ENCODE measurements at places on chromosomes 4 and X.

- no peaks in the 10 kb centered on the region for H3K36me3 ChIP-seq
- no peak for DNase-seq
- H3K27ac ChIP-seq = no peak overlapping the region
- H3K4me1 ChIP-seq = no peaks in the 10 kb centered on the region
Measured at GRCh38 chr4:16261313-16261878, 35.1 kb upstream of the TAPT1 start.

DNA sequence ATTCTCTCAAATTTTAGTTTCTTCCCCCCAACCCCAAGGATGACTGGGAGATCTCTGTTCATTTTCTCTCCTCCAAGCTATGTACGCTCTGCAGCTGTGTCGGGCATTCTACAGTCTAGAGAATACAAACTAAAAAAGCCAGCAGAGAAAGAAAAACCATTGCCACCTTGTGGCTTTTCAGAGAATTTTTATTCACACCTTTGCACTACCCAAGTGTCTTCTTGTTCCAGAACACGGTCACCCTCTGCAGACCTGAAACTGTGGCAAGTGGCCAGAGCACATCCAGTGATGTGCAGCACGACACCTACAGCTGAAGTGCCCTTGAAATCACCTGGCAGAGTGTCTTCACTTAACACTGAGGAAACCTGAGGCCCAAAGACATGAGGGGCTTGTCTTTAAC is 68.6 kb downstream of the CHST7 start:
- peaks cover 17% of the 10 kb centered on the region for H3K4me1 ChIP-seq
- H3K36me3 ChIP-seq = no peaks in the 10 kb centered on the region
- DNase-seq = peak; percentile 2
- no peak overlapping the region for H3K27ac ChIP-seq
- H3K27me3 ChIP-seq = no peaks in the 10 kb centered on the region

GRCh38 chr4:38600575-38600974 is 63.4 kb upstream of the KLF3 start:
- no peaks in the 10 kb centered on the region for H3K36me3 ChIP-seq
- H3K27ac ChIP-seq = no peak overlapping the region
- H3K4me3 ChIP-seq = no peak overlapping the region
- DNase-seq = no peak

GRCh38 chr4:109967798-109968520 is 55.3 kb downstream of the EGF start:
- no peaks in the 10 kb centered on the region for H3K36me3 ChIP-seq
- peaks cover 3% of the 10 kb centered on the region for H3K27me3 ChIP-seq
- H3K27ac ChIP-seq = no peak overlapping the region

DNA sequence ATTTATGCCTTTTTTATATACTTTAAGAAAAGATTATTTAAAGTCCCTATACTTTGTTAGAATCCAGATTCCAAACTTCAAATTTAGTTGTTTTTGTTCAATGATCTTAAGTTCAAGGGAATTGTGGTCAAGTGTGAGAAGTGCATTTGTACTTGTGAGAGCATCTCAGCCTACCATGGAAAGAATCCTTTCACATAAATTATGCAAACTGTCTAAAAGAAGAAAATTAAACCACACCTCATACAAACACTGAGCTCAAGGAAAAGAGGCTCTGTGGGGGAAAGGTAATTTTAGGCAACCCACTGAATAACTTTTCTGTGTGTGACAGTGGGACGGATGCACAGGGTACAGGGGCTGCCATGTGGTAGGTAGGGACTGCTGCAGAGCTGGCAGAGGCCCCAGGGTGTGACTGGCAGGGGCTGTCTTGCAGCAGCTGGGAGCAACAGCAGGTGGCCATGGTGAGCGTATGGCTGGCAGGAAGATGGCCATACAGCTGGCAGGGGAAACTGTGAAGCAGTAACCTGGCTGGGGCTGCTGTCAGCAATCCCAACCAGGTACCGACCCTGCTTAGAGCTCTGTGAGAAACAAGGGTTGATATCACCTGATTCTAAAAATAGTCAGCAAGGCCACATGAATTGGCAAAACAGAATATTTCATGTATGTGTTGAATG is 130.6 kb downstream of the UGT8 start:
- no peak overlapping the region for H3K4me3 ChIP-seq
- H3K4me1 ChIP-seq = no peaks in the 10 kb centered on the region
- H3K27ac ChIP-seq = no peak overlapping the region

GRCh38 chr4:175419236-175419718 is 392.8 kb downstream of the GPM6A start:
- peaks cover 88% of the 10 kb centered on the region for H3K4me1 ChIP-seq
- H3K36me3 ChIP-seq = peaks cover 11% of the 10 kb centered on the region
- no peaks in the 10 kb centered on the region for H3K27me3 ChIP-seq
- H3K4me3 ChIP-seq = peak overlapping the region; percentile 62
- DNase-seq = peak; percentile 89

GRCh38 chr4:153438916-153439756 is 27.0 kb upstream of the TMEM131L start:
- H3K36me3 ChIP-seq = no peaks in the 10 kb centered on the region
- no peaks in the 10 kb centered on the region for H3K4me1 ChIP-seq
- no peak for DNase-seq
- peaks cover 4% of the 10 kb centered on the region for H3K27me3 ChIP-seq
- no peak overlapping the region for H3K4me3 ChIP-seq
- H3K27ac ChIP-seq = no peak overlapping the region

DNA sequence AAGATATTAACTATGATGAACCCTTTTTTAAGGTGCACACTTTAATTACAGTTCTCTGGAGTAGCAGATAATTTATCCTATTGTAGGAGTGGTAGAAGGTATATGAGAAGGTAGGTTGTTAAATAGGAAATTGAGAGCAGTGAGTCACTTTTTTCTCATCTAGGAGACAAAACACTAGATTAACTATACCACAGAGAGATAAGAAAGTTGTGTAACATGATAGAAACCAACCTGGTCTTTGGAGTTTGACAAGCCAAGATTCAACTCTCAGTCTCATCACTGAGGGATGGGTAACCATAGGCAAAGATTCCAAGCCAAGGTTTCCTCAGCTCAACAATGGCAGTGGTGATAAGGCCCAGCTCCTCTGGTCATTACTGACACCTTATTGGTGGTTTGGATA is 104.0 kb downstream of the MAD2L1 start:
- H3K27ac ChIP-seq = no peak overlapping the region
- H3K4me1 ChIP-seq = no peaks in the 10 kb centered on the region
- no peaks in the 10 kb centered on the region for H3K27me3 ChIP-seq
- H3K4me3 ChIP-seq = no peak overlapping the region

GRCh38 chr4:76407440-76408119 is 13.4 kb downstream of the CCDC158 start:
- H3K4me3 ChIP-seq = no peak overlapping the region
- no peaks in the 10 kb centered on the region for H3K36me3 ChIP-seq
- H3K27me3 ChIP-seq = peaks cover 38% of the 10 kb centered on the region
- DNase-seq = no peak

- no peak for DNase-seq
- H3K36me3 ChIP-seq = no peaks in the 10 kb centered on the region
- peaks cover 12% of the 10 kb centered on the region for H3K4me1 ChIP-seq
- H3K27ac ChIP-seq = no peak overlapping the region
Measured at GRCh38 chr4:15725608-15726007, 22.7 kb downstream of the BST1 start.

- H3K27me3 ChIP-seq = peaks cover 2% of the 10 kb centered on the region
- peaks cover 28% of the 10 kb centered on the region for H3K4me1 ChIP-seq
- DNase-seq = peak; percentile 71
Measured at GRCh38 chr4:123564758-123565346, 168.3 kb downstream of the SPRY1 start.

DNA sequence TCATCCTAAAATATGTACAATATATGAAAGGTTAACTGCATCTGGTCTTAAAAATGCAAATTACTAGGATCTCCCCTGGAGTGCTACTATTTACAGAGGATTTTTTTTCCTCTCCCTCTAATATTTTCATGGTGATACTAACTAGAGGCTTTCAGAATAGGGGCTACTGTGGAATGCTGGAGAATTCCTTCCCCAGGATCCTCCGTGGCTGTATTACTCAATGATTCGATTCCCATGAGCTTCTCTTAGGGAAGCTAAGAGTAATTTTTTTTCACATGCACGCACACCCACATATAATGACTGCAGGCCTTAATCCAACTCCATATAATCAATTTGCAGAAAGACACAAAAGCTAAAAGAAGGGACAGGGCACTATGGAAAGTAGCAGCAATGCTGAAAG is 184.7 kb downstream of the ARHGAP6 start:
- H3K27me3 ChIP-seq = peaks cover 8% of the 10 kb centered on the region
- no peak overlapping the region for H3K4me3 ChIP-seq
- H3K4me1 ChIP-seq = no peaks in the 10 kb centered on the region
- no peak for DNase-seq

DNA sequence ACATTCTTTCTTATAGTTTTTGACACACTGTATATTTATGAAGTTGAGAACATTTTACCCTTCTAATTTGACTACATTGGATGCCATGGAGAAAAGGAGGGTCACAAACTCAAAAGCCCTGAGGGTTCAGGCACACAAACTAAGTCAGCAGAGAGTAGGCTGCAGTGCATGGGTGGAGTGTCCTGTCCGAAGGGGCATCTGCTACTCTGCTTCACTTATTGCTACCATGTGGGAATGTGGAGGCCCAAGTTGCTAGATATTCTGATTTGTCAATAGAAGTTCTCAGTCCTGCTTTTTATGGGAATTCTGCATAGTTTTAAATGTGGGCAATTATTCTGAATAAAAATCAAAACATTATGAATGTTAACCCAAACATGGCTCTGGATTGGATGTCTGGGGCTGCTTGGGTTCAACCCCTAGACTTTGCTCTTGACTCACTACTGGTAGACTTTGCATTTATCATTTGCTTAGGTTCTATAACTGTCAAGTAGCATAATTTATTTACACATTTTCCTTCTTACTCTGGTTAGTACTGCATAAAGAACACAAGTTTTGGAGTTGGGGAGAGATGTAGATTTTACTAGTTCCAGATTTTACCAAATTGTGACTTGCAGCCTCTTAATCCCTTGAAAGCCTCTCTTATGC is 255.1 kb downstream of the SPRY1 start:
- no peaks in the 10 kb centered on the region for H3K27me3 ChIP-seq
- no peak overlapping the region for H3K27ac ChIP-seq
- no peak overlapping the region for H3K4me3 ChIP-seq
- peaks cover 32% of the 10 kb centered on the region for H3K4me1 ChIP-seq
- DNase-seq = no peak

GRCh38 chr4:86818841-86819240 is 30.3 kb downstream of the SLC10A6 start:
- H3K27ac ChIP-seq = no peak overlapping the region
- no peak for DNase-seq
- no peak overlapping the region for H3K4me3 ChIP-seq
- H3K27me3 ChIP-seq = peaks cover 2% of the 10 kb centered on the region
- peaks cover 49% of the 10 kb centered on the region for H3K4me1 ChIP-seq

- no peak for DNase-seq
- H3K27me3 ChIP-seq = peaks cover 1% of the 10 kb centered on the region
- H3K4me1 ChIP-seq = no peaks in the 10 kb centered on the region
- H3K36me3 ChIP-seq = no peaks in the 10 kb centered on the region
- H3K4me3 ChIP-seq = no peak overlapping the region
- no peak overlapping the region for H3K27ac ChIP-seq
Measured at GRCh38 chr4:85113706-85114105, 147.2 kb upstream of the WDFY3 start.

GRCh38 chr4:106329041-106329618 is 12.8 kb downstream of the AIMP1 start:
- peaks cover 18% of the 10 kb centered on the region for H3K4me1 ChIP-seq
- H3K27me3 ChIP-seq = no peaks in the 10 kb centered on the region
- H3K4me3 ChIP-seq = no peak overlapping the region

DNA sequence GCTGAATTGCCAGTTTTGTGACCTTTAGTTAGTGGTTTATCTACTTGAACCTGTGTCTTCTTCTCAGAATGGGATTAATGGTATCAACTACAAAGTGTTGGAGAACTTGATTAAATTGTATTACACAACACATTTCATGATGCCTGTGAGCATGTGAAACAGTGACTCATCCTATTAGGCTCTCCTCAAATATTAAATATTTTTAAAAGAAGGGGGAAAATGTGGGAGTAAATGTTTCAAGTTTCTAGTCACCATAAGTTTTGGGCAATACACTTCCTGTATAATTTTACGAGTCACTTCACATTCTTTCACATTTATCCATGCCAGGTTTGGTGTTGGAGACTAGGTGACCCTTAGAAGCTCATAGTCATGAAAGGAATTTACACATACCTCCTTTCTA is 147.0 kb downstream of the HS3ST1 start:
- DNase-seq = no peak
- no peaks in the 10 kb centered on the region for H3K4me1 ChIP-seq
- no peak overlapping the region for H3K27ac ChIP-seq
- H3K4me3 ChIP-seq = no peak overlapping the region
- no peaks in the 10 kb centered on the region for H3K27me3 ChIP-seq
- 0 out of 2 replicates have a peak, but pooled peaks cover 4% of the 10 kb centered on the region for H3K36me3 ChIP-seq

GRCh38 chr4:39718366-39719323 is 20.7 kb downstream of the UBE2K start:
- DNase-seq = no peak
- peak overlapping the region; percentile 52 for H3K27ac ChIP-seq
- H3K27me3 ChIP-seq = no peaks in the 10 kb centered on the region
- peaks cover 37% of the 10 kb centered on the region for H3K4me1 ChIP-seq
- H3K36me3 ChIP-seq = peaks cover 21% of the 10 kb centered on the region
- H3K4me3 ChIP-seq = no peak overlapping the region

DNA sequence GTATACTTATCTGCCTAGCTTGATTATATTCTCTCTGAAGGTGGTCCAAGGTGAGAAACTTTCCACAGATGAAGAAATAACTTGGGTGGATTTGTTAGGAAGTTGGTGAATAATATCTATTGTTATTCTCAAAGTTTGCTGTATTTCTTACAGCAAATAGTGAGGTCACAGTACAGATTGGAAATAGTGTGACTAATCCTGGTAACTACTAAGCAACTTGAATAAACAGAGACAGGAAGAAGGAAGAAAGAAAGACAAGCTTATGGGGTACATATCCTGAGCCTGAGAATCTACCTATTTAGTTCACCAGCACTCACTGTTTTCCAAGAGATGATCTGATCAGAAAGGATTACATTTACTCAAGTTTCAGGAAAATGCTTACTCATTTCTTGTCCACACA is 1416.1 kb downstream of the RPA4 start:
- no peaks in the 10 kb centered on the region for H3K27me3 ChIP-seq
- H3K27ac ChIP-seq = peak overlapping the region; percentile 93
- H3K4me3 ChIP-seq = no peak overlapping the region
- peak; percentile 52 for DNase-seq
- H3K36me3 ChIP-seq = no peaks in the 10 kb centered on the region

GRCh38 chrX:57607295-57608187 is 15.7 kb downstream of the ZXDB start:
- H3K36me3 ChIP-seq = no peaks in the 10 kb centered on the region
- no peaks in the 10 kb centered on the region for H3K4me1 ChIP-seq
- no peak overlapping the region for H3K4me3 ChIP-seq
- H3K27me3 ChIP-seq = no peaks in the 10 kb centered on the region
- H3K27ac ChIP-seq = no peak overlapping the region

GRCh38 chrX:39443240-39443639 is 642.0 kb downstream of the MID1IP1 start:
- no peak overlapping the region for H3K4me3 ChIP-seq
- H3K36me3 ChIP-seq = peaks cover 5% of the 10 kb centered on the region
- no peak overlapping the region for H3K27ac ChIP-seq
- no peak for DNase-seq

Data from HFFc6 (cell line).